ENCODE measurements at places on chromosomes 5 and 9. TPM values are rescaled to one million over a fixed set of nuclear protein-coding genes. Genes with fewer than 3 reads are reported as not detected.

The ASPN gene
- polyA plus RNA-seq, result 256 TPM

GRCh38 chr5:74294231-74294705, 346.3 kb downstream of the ENC1 start:
- no peak for DNase-seq

The PCDHB16 gene
- 5.6 TPM for polyA plus RNA-seq

The ZNF782 gene
- 8.3 TPM for polyA plus RNA-seq

DNA sequence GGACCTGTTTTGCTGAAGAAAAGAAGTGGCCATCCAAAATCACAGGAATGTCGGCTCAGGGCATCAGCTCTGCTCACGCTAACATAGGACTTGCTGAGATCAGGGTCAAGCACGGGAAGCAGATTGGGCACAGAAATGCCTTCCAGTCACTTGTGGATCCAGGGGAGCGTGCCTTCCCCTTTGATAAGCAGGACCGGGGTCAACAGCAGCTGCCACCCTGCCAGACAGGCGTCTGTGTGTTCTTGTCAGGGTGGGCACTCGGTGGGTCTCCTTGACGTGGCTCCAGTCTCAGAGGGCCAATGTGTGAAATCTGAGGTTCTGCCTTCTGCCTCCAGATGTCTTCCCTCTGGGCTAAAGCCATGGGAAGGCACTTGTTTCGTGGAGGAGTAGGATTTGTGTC, 313.7 kb upstream of the IRX4 start:
- DNase-seq, result no peak

- DNase-seq, result no peak
Measured at GRCh38 chr5:34618371-34619065, 37.6 kb upstream of the RAI14 start.

The SHROOM1 gene
- polyA plus RNA-seq, result 13.0 TPM

All from left renal pelvis (tissue), 4 donors.